ENCODE measurements at places on chromosomes 7 and 10.
A peak's percentile ranks its signal among the peaks of the same experiment; 100 is the strongest.

- no peak for DNase-seq
Measured at GRCh38 chr10:124059551-124059950, 33.8 kb downstream of the CHST15 start.

- DNase-seq, result no peak
Measured at GRCh38 chr7:144830024-144830785, 5.6 kb downstream of the TPK1 start.

- DNase-seq, result no peak
Measured at GRCh38 chr7:47743965-47744591, 162.2 kb upstream of the TNS3 start.

DNA sequence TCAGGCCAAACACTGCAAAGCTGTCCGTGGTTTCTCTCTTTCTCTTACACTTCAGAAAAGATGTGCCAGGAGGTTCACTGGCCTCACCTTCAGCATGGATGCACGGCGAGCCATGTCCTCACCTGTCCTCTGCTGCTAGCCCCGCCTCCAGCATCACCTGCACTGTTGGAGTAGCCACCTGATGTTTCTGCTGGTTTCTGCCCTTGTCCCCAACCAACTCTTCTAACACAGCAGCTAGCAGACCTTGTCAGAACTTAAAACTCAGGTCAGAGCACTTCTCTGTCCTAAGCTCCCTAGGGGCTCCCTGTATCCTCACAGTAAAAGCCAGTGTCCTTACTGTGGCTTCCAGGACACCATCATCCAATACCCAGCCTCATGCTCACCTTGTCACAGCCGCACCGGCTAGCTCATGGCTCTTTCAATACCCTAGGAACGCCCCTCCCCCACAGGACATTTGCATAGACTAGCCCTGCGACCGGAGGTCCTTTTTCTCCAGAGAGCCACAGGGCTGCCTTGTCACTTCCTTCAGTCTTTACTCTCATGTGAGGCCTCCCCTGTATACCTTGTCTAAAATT, 15.2 kb downstream of the PALD1 start:
- DNase-seq, result no peak

- no peak for DNase-seq
Measured at GRCh38 chr10:24929056-24929544, 23.3 kb downstream of the PRTFDC1 start.

DNA sequence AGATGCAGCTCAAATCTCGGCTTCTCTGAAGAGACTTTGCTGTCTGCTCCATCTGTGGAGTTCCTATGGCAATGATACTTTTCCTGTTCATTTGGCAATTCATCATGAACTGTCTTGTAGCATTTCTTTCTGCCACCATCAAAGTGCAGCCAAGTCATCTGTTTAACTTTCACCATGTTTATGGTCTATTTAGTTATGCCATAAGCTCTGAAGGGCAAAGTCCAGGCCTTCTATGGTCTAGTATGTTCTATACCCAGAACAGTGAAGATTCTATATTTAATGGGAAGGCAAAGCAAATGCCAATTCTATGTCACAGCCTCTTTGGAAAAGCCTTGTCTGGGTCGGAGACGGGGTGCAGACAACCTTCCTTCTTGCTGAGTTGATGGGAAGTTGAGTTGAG, 472.6 kb downstream of the PLXNA4 start:
- DNase-seq, result no peak

DNA sequence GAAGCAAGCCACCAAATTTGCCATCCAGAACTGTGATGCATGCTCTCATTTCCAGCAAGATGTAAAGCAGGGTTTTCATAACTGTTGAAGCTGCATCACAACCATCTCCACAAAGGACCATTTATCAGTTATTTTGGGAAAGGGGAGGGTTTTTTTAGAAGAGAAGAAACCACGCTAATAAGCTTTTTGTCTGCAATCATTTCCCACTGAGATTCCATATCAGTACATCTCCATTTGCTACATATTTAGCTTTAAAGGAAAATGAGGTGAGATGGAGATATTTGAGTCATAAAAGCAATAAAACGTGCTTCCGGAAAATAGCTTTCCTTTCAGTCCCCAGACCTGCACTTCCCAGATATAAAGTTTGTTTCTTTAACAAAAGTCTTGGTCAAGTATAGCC, 258.2 kb downstream of the FRMD4A start:
- DNase-seq, result no peak

DNA sequence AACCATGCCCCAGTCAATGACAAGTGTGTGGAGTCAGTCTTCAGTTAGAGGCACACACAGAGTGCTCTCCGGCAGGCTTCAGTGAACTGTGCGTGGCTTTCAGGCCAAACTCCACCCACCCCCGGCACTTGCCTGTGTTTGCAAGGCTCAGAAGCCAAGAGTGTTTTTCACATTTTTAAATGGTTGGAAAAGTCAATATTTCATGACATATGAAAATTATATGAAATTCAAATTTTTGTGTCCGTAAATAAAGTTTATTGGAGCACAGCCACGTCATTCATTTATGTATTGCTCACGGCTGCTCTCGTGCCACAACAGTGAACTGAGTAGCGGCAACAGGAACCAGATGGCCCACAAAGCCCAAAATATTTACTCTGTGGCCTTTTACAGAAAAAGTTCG, 104.7 kb downstream of the SFMBT2 start:
- DNase-seq, result no peak

GRCh38 chr10:119817991-119818888, 54.4 kb downstream of the MCMBP start:
- DNase-seq, result peak; percentile 7

DNA sequence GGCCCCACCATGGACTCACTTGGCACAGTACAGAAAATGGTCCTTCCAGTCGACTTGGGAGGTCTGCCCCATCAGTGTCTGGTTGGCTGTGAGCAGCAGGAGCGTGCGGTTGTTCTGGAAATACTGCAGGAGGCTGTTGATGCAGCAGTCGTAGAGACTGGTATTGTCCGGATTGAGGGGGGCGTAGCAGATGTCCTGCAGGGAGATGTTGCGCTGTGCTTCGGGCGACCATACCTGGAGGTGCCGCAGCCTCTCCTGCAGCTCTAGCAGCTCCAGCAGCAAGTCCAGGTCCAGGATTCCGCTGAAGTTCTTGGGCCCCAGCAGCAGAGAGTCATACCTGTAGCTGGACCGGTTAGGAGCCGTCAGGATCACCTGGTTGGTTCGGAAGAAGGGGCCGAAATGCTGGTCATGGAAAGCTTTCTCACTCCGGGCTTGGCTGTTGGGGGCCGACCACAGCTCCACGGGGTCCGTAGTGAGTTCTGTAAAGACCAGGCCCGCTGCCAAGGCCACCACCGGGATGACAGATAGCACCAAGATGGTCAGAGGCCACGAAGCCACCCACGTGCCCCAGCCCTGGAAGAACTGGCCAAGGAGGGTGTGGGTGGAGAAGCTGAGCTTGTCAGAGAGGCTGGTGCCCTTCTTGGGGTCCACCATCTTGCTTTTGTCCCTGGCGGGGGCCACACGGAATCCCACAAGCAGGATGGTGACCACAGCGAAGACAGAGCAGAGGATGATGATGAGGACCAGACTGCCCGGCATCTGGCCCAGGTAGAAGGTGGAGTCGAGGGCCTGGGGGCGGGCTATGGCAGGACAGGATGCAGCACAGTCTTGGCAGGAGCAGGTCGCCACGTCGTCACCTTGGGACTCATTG, 2.1 kb downstream of the NPC1L1 start:
- no peak for DNase-seq

DNA sequence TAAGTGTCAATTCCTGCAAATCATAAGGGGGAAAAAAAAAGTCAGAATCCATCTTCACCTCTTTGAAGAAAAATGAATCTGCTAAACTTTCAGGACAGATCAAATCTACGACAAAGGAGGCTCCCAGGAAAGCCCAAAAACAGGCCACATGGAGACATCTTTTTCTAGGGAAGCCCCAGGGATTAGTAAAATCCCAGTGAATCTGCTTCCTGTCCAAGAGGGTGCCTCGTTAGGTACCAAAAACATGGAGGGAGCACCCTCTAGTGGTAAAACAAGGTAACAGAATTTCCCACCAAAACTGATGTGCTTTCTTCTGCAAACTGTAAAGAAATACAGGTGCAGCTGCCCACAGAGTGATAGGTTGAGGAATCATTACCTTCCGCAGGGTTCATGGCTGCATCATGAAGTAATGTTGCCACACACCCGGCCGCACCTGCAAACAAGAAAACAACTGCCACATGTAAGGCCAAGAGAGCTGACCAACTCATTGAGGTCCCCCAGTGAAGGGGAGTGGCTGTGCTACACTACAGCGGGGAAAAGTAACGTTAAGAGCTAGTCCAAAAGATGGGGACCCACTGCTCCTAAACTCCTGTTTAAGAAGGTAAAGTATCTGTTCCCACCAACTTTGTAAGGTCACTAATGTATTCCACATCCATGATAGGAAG, 7.9 kb downstream of the SLC25A28 start:
- peak; percentile 50 for DNase-seq

- peak; percentile 96 for DNase-seq
Measured at GRCh38 chr10:102241444-102242117, at the start of gene PITX3. TSS of gene PITX3 (minus strand) at chr10:102241512. CDS start at chr10:102232080, 9,432 bp downstream.

DNA sequence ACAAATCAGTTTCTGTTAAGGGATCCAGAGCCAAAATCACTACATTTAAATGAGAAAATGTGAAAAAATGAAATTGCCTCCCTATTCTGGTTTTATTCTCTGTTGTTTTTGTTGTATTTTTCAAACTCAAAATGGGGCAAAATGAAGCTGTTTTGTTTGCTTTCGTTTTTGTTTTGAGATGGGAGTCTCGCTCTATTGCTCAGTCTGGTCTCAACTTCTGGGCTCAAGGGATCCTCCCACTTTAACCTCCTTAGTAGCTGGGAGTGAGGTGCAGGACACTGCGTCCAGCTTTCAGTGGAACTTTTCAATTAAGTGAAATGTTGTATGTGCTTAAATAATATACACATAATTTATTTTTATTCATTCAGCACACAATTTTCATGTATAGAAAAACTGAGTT, 205.0 kb downstream of the SORCS1 start:
- DNase-seq, result no peak

GRCh38 chr10:11381023-11381422, 230.4 kb downstream of the USP6NL start:
- DNase-seq, result peak; percentile 45

DNA sequence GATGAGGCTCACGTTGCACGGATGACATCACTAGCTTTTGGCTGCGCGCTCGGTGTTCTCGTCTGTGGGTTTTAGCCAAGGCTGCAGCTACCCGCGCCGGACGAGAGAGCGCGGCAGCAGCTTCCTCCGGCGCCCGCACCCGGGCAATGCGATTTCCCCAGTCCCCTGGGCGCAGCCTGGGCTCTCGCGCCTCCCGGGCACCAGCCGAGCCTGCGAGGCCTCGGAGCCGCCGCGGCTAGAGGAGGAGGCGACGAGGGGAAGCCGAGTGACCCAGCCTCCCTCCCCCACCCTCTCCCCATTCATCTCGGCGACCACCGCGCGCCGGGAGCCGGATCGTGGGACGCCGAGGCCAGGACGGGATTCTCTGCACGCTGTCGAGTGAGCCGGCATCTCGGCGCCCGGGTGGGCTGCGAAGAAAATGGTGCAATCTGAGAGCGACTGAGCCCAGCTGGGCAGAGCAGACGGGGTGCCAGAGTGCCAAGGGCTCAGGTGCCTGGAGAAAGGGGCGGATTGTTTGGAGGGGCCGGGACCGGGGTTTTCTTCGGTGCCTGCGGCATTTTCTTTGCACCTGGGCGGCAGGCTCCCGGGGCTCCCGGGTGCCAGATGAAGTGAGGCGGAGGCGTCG, 1.2 kb upstream of the TMEM178B start:
- DNase-seq, result peak; percentile 53

DNA sequence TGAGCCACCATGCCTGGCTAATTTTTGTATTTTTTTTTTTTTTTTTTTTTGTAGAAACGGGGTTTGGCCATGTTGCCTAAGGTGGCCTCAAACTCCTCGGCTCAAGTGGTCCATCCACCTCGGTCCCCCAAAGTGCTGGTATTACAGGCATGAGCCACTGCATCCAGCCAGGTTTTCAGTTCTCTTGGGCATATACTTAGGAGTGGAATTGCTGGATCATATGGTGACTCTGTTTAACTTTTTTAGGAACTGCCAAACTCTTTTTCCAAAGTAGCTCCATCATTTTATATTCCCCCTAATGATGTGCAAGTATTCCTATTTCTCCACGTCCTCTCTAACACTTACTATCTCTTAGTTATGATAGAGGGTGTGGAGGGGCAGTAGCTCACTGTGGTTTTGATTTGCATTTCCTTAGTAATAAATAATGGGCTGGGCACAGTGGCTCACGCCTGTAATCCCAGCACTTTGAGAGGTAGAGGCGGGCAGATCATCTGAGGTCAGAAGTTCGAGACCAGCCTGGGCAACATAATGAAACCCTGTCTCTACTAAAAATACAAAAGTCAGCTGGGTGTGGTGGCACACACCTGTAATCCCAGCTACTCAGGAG, 41.6 kb downstream of the SUFU start:
- no peak for DNase-seq

GRCh38 chr7:151631953-151632749, 112.5 kb upstream of the RHEB start:
- peak; percentile 96 for DNase-seq

DNA sequence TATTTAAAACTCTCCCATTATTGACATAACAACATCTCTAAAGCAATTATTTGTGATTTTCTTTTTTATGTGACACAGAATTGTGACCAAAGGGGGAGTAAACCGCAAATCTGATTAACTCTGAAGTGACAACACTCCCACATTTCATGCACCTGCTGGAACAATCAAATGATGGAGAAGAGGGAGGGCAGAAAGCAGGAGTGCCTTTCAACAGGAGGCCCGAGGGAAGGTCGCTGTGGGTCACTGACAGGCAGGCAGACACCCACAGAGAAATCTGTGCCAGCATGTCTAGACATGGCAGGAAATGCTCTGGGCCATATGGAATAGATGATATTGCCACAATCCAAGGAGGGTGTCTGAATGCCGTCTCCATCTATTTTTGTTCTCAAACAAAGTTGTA, 247.3 kb downstream of the DOCK4 start:
- DNase-seq, result no peak

DNA sequence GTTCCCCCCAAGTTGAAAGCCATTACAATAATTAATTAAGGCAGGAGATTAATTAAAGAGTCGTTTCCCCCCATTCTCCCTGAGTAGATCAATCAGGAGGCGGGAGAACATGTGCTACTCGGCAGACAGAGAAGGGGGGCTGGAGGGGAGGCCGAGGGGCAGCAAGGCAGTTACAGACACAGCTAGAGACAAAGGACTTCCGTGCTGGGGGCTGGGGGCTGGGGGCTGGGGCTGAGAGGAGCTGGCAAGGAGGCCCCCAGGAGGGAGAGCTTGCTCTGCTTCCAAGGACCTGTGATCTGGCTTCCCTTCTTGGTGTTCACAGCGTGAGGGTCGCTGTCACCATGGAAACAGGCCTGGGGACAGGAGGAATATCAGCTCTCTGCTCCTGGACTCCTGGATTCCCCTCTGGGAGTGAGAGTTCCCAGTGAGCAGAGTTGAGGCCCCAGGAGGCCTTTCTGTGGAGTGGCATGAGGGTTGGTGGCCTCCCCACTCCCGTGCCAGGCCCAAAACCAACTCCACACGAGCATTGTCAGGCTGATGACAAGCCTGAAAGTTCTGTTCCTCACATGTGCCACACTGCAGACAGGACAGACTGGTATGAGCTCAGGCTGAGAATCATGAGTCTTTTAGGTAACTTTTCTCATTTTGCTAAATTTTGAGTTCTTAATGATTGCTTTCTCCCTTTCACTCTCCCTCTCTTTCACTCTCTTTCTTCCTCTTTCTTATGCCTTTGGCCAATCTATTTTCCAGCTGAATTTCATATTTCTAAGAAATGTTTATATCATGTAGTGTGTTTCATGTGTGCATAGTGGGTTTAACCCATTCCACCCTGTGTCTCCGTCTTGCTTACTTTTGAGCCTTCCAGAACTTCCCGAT, 16.4 kb downstream of the FAM241B start:
- DNase-seq, result no peak
